Cerebellum (tissue), 4 donors: ENCODE measurements at places on chromosomes 2 and 18.

- DNase-seq: no peak
These were observed 83.8 kb upstream of the TMEM17 start for GRCh38 chr2:62589691-62590356.

GRCh38 chr2:46326231-46326980 is 29.2 kb downstream of the EPAS1 start:
- DNase-seq: no peak

DNA sequence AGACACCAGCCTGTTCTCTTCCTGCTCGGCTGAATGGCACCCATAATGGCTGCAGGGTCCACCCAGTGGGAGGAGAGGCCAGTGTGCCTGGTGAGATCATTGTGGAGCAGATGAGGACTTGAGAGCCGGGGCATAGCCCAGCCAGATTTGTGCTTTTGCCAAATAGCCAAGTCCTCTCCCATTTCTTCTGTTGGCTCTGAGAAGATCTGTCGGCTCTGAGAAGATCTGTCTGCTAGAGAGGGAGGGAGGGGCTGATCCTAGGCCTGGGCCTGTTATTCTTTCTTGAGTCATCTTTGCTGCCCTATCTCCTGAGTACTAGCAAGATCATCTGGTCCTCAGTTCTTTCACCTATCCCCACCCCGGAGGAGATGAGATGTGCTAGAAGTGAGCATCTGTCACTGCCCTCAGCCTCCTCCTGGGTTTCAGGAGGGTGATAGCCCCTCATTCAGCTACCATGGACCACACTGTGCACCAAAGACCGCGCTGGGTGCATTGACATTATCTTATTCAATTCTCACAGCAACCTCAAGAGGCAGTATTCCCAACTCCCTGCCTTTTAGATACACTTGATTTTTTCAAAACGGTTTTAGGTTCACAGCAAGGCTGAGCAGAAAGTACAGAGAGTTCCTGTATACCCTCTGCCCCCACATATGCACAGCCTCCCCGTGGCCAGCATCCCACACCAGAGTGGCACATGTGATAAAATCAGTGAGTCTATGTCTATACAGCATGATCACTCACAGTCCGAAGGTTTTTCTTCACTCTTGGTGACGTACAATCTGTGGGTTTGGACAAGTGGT is 98.6 kb downstream of the CAPN13 start:
- DNase-seq: no peak

DNA sequence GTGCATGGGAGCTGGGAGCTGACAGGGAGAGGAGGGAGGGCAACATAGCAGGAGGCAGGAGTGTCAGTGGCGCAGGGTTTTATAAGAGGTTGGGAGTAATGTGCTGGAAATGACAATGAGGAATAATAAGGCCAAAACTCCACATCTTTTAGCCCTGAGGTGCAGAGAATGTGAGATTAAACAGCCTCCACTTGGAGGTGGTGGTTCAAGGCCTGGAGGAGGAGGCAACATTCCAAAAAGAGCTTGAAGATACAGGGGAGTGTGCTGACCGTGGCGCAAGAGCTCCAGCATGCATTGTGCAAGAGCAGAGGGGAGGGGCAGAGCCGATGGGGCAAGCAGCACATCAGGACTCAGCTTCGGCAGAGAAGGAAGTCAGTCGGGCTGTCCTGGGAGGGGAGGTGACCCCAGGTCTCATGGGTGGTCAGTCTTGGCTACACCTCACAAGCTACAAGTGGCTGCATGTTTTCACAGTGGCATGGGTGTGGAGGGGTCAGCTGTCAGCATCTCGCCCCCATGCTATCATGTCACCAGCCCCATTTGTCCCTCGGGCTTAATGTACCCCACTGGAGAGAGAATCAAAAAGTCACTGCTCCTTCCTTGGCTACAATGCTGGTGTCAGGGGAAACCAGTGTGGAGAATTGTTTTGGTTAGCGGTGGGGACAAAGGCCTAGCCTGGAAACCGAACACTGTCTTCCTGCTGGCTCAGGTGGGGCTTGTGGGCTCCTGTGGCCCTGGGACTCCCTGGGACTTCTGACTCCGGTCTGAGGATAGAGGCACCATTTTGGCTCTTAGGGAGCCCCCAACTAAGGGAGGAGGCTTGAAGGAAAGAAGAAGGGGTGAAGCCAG is 208.0 kb downstream of the ZFP36L2 start:
- DNase-seq: no peak

DNA sequence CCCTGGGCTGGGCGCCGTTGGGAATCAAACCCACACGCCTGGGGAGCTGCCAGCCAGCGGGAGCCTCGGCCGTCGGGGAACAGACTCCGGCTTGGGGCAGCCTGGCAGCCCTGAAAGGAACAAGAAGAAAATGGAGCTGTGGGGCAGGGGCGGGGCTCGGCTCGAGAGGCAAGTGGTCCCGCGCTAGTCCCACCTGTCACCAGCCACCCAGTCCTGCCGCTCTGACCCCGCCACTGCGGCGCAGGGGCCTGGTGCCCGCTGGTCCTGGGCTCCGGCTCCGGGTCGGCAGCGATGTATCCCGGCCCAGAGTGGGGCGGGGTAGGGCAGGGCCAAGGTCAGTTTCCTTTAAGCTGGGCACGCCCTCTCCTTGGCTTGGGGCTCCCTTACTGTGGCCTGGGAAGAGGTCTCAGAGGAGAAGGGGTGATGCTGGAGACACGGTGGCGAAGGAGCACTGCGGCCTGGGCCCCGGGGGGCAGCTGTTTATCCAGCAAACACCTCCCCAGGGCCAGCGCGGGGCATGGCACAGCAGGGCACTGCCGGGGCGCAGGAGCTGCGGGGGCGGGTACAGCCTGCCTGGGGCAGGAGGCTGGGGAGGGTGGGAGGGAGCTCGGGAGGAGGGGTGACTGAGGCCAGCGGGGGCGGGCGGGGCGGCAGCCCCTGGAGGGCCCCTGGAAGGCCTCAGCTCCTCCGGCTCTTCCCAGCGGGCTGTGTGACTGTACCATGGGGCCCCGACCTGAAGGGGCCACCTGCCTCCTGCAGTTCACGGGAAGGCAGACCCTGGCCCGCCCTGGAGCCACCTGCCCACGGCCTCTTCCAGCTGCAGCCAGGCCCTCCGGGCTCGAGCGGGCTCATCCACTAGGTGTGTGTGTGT is 15.6 kb downstream of the ODC1 start:
- DNase-seq: no peak

DNA sequence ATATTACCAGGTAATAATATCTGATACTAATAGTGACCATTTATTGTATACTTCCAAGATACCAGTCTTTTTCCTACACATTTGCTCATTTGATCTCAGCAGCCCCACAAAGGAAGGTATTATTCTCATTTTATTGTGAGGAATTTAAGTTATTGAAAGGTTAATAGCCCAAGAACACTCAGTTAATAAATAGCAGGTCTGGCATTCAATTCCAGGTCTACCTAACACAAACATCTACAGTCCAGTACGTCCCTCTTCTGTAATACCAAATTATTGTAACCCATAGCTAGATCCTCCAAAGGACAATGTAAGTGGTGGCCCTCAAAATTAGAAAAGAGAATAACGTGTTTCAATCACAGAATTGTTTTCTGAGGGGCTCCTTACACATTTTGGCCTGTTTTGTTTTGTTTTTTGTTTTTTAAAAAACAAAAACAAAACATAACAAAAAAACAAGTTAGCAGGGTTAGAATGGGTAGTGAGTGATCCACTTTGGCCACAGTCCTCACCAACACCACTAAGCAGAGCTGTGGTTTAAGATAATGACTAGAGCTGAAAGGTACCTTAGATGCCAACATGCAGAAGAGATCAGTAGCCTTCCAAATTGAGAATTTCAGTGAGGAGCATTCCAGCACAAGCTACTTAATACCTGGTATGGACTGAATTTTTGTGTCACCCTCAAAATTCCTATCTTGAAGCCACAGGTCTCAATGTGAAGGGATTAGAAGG is 137.5 kb downstream of the DYM start:
- DNase-seq: no peak

DNA sequence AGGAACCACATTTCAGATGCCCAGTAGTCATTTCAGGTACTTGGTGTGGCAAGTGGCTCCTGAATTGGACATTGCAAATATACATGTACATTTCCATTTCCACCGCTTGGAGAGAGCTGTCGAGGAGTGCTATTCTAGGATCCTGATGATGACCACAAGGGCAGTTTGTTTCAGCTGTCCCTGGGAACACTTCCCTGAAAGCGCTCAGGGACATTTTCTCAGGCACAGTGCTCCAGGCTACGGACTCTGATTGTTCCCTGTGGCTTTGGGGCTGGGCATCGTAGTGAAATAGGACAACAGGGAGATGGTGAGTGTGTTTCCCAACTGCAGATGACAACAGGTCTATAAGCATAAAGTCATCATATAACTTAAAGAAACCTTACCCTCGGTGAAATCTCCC is 3.1 kb downstream of the DBI start:
- DNase-seq: no peak

DNA sequence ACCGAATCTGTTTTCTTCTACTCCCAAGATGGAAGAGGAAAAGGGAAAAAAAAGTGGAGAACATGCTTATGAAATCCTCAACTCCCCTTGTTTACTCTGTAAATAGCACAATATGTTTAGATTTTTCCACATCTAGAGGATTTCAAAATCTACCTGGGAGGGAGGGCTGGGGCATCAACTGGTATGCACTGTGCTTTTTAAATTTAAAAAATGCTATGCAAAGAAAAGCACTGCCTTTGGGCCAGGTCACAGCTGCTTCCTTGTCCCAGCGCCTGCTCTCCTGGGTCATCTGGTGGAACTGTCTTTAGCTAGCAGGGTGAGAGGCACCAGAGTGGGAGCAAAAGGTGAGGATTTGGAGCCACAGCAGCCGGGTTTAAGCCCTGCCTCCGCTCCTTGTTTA is 88.2 kb upstream of the BOD1L2 start:
- DNase-seq: no peak

DNA sequence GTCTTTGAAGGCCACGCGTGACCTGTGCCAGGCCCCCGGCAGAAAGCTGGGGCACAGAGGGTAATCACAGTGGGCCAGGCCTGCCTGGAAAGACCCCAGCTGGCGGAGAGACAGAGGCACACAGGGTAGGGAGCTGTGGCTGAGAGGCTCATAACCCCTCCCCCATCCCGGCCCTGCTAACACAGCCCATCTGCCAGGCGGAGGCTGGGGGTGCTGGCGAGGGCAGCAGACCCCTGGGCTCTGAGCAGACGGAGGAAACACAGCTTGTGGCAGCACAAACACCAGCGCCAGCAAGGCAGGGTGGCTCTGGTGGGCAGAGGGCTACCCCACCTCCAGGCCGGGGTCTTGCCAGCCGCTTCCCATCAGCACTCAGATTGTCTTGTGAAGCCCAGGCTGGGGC is 19.0 kb downstream of the HS6ST1 start:
- DNase-seq: no peak

DNA sequence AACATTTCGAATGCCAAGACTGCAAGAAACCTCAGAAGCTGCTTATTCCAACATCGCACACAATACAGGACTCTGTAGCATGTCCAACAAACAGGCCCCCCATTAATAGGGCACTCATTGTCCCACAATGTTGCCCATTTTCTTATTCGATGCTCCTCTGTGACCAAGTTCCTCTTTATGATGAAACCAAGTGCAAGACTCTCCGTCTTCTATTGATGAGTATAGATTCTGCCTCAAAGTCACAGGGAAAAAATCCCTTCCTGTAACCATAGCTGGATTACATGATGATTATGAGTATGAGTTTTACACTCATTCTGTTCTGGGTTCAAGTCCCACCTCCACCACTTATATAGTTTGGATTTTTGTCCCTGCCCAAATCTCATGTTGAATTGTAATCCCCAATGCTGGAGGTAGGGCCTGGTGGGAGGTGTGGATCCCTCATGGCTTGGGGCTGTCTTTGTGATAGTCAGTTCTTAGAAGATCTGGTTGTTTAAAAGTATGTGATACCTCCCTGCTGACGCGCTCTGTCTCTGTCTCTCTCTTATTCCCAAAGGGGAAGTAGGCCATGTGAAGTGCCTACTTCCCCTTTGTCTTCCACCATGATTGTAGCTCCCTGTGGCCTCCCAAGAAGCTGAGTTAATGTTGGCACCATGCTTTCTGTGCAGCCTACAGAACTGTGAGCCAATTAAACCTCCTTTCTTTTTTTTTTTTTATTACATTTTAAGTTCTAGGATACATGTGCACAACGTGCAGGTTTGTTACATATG is 148.7 kb downstream of the OSR1 start:
- no peak for DNase-seq

DNA sequence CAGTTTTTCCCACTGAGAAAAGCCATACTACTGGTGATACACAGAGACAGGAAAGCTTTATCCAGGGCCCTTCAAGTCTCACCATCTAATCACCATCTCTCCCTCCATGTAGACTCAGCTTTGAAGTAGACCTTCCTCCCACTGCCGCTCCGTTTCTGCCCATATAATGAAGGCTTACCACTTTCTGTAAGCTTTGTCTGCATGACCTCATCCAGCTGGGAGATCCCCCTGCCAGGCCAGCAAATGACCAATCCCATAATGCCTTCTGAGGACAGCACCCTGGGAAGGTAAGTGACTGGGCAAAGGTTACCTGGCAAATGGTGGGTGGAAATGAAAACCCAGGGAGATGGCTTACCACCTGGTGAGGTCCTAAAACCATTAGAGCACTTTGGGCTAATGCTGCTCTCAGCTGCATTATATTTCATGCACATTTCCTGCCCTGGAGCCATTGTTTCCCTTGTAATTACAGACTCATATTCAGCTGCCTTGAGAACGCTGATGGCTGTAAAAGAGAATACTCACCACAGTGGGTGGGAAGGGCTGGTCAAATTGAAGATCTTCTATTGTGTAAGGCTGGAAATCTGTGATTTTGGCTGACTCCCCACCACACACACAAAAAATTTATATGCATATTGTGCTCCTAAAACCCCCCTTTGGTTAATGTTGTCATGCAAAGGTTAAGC is 350.7 kb upstream of the SYT4 start:
- no peak for DNase-seq

GRCh38 chr2:209425471-209426071 is 1.7 kb downstream of the MAP2 start:
- DNase-seq: peak; percentile 61

- DNase-seq: no peak
These were observed 999.8 kb upstream of the CDH2 start for GRCh38 chr18:29176681-29177080.

DNA sequence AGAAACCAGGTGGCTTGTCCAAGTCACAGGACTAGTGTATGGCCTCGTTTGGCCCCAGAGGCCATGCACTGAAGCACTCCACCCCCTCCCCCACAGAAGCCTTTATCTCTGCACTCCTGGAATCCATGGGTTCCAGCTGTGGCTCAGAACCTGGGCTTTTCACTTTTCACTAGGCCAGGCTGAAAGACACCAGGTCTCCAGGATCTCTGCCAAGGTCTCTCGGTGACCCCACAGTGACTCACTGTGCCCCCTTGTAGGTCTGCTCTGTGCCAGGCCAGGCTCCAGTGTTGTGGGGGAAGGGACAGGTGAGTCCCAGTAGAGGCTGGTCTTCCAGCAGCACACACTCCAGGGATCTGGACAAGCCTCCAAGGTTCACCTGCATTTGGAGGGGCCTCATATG is 31.0 kb upstream of the GLI2 start:
- DNase-seq: no peak
